ENCODE measurements at places on chromosomes 3 and 15. TPM values are rescaled to one million over a fixed set of nuclear protein-coding genes. Genes with fewer than 3 reads are reported as not detected.

RAB43 gene
- 10.8 TPM for total RNA-seq

SEMA3B gene
- total RNA-seq, result 5.6 TPM

GRCh38 chr3:47641739-47642138, 63.1 kb upstream of the CSPG5 start:
- DNase-seq, result no peak

DNA sequence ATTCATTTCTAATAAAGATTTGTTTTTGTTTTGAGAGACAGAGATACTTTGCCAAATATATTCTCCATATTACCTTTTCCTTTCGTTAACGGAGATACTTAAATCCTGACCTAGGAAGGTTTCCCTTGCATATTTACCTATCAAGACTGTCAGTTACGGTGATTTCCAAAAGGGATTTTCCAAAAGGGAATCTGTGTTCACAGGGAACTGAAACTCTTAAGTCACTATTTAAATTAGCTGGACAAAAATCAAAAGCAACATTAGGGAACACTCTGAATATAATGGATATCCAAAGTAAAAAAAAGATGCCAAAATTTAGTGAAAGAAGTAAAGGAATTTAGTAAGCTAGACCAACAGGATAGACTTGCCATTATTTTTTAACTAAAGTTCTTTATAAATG, 576 bp downstream of the LRRFIP2 start:
- no peak for DNase-seq

DNA sequence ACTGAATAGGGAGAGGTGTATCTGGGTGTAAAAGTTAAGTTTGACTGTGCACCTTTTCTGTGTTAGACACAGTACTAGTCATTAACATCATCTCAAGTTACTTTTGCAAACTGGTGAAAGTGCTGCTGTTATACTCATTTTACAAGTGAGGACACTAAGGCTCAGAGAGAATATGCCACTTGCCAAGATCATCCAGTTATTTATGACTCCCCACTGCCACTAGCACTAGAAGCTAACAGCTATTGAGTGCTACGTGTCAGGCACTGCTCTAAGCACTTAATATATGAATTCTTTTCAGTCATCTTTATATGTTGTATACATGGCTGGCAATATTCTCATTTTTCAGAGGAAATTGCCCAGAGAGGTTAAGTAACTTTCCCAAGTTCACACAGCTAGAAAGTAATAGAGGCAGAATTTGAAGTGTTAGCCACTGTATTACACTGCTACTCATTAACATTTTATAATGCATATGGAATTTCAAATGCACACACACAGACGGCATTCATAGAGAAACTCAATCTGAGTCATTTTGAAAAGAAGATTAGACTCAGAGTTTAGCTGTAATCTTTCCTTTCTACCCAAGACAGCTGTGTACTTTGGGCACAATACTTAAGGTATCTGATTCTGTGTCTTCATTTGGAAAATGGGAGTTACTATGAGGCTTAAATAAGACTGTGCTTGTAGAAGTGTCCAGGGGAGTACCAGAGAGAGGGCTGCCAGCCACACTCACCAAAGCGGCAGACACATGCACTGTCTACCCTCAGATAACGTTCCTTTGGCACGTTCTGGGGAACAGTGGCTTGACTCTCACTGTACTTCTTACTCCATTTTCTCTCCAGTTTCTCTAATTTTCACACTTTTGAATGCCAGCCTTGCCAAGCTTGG, 1.3 kb upstream of the MASP1 start:
- DNase-seq, result no peak

DNA sequence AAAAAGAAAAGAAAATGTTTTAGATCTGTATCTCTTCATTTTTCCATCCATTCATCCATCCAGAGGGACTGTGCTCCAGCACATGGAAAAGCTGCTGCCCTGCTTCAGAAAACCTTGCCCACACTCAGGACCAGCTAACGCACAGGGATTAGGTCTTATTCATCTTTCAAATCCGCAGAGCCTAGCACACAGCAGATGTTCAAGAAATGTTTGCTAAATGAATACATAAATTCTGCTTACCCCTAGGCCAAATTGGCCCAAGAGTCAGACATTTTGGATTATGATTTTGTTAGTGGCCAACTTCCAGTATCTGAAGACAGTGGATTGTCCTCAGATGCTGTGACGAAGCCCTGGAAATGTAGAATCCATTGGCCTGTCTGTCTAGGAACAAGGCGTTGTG, 71.4 kb downstream of the GHSR start:
- DNase-seq, result no peak

GRCh38 chr15:69141286-69141701, 19.1 kb upstream of the GLCE start:
- DNase-seq, result peak; percentile 57

DNA sequence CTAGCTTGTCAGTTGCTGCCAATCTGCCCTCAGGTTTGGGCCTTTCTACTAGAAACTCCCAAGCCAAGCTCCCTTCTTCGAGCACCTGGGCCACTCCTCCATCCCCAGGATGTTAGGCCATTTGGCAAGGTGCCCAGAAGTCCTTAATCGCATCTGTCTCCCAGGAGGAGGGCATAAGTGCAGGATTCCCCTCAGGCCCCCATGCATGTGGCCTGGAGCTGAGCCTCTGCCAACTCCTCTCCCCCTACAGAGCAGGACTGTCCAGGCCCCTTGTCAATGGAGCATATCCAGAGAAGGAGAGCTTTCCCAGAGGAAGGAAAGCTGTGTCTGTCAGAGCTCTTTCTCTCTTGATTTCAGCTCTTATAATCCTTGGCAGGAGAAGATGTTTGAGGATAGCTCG, 182.6 kb upstream of the ROPN1 start:
- peak; percentile 11 for DNase-seq

- no peak for DNase-seq
Measured at GRCh38 chr3:156059950-156060501, 60.4 kb upstream of the KCNAB1 start.

DNA sequence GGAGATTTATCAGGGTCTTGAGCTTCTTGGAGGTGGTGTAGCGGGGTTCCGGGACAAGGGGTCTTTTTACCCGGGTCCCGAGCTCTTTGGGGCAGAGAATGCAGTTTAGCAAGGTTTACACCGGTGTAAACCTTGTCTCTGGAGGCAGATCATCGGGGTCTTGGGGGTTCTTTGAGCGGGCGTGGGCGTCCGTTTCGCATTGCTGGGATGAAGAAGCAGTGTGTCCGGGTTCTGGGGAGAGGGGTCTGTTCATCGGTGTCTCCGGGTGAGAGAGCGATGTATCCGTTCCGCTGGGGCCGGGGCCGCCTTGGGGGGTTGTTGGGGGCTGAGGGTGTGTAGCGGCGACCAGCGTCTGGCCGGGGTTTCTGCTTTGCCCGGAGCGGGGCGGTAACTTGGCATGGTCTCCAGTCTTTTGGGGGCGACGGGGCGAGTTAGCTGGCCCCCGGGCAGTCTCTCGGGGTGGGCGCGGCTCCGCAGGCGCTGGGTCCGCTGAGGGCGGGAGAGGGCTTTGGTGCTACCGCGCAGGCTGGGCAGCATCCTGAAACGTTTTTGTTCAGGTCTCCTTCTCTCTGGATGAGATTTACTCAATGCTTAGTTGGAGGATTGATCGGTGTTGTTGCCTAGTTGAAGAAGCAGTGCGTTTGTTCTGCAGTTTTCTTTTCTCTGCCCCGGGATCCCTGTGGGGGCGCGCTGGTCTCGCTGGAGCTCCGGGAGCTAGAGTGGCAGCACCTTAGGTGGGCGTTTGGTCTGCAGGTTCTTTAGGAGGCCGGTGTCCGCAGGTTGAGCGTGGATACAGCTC, 843 bp downstream of the GLCE start:
- peak; percentile 48 for DNase-seq

DNA sequence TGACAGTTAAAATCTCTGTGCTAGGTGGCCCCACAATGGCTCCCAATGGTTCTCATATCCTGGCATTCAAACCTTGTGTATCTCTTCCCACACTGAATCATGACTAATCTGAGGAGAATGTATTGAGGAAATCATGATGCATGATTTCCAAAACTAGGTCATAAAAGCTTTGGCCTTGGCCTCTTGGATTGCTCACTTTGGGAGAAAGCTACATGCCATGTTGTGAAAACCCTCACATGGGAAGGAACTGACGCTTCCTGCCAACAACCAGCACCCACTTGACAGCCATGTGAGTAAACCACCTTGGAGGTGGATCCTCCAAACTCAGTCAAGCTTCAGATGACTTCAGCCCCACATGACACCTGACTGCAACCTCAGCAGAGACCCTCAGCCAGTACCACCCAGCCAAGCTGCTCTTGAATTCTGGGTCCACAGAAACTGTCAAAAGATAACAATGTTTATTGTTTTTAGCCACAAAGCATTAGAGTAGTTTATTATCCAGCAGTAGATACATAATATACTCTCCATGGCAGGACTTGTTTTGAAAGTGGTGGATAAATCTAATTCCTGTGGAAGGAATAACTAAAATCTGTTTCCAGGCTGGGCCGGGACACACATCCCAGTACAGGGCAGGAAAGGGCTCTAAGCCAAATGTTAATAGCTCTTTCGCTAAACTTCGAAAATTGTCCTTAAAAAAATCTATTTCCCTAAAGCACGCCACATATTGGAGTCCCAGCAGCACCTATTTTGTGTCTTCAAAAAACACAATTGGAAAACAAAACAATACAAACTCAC, 1.0 kb upstream of the ZNF620 start:
- DNase-seq, result peak; percentile 92

- DNase-seq, result no peak
Measured at GRCh38 chr15:91530956-91531582, 322.4 kb upstream of the SLCO3A1 start.

GRCh38 chr3:76490064-76490463, 549.8 kb upstream of the ROBO2 start:
- DNase-seq, result no peak

DNA sequence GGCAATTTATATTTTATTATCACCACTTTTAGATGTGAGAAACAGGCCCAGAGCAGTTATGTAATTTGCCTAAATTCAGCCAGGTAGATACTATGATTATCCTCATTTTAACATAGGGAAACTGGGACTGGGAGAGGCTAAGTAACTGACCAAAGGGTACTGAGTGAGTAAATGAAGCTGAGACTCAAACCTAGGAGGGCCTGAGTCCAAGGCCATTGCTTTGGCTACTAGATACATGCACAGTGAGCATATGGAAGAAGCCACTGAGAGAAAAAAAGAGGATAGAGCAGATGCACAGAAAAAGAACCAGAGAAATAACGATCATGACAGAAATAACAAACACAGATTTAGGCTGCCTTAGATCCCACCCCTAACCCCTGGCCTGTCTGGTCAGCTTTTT, 33.6 kb downstream of the USF3 start:
- DNase-seq, result no peak
